Caki2 (cell line): ENCODE measurements at places on chromosomes 7 and 10.

DNA sequence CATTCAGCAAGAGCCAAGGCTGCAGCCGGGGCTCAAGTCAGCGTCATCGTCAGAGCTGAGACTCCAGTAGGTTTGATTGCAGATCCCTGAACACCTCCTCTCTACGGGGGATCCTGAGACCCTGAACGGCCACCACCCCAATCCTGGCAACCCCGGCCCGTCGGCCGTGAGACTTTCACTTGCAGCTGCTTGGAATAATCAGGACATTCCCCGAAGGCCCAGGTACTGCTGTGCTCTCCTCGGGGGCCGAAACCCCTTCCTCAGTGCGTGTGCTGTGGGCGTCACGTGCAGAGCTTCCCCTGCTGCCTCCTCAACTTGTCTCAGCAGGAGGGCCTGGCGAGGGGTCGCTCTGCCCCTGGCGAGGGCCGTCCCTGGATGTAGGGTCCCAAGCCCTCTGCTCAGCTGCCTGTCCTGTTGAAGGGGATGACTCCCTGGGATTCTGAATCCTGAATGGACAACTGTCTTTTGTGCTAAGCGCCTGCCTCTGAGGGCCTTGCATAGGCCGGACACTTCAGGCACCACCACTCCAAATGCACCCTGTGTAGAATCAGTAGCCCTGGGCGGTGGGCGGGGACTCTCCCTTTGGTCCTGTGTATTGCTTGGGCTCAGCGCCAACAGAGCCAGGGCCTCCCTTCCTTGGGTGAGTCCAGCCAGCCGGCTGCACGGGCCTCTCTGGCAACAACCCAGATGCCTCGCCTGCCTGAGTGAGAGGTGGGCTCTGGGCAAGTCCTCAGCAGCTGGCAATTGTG lies 63.8 kb upstream of the EBF3 start:
- DNase-seq: no peak

- DNase-seq: peak; percentile 85
Measured at GRCh38 chr7:116522247-116522646, 2.6 kb upstream of the CAV1 start.

- no peak for DNase-seq
Measured at GRCh38 chr7:139534966-139535651, 11.6 kb downstream of the CLEC2L start.

GRCh38 chr10:108787932-108788331 lies 1135.4 kb downstream of the XPNPEP1 start:
- no peak for DNase-seq

GRCh38 chr10:3782146-3782450 lies 2.9 kb downstream of the KLF6 start:
- DNase-seq: peak; percentile 73

DNA sequence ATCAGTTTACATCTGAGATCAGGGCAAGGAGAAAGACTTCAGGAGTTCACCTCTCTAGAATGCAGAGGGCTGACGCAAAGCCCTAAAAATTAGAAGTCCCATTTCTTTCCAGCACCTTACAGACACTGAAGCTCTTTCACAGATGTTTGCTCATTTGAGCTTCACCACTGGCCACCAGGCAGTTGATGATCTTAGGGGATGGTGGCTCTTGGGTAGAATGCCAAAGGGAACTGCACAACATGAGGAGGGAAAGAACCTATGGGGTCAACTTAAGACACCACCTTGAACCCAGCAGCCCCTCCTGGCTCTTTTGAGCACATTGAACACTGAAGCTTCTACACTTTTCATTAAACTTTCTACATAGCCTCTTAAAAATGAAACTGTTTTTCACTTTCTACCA lies 390.3 kb upstream of the CELF2 start:
- no peak for DNase-seq

- DNase-seq: no peak
Measured at GRCh38 chr7:106089647-106090046, 22.5 kb downstream of the SYPL1 start.

- DNase-seq: no peak
Measured at GRCh38 chr10:52143338-52143737, 170.7 kb upstream of the DKK1 start.

- no peak for DNase-seq
Measured at GRCh38 chr10:98675902-98676301, 229.2 kb upstream of the HPS1 start.

GRCh38 chr7:153567426-153567825 lies 484.8 kb upstream of the DPP6 start:
- DNase-seq: no peak

DNA sequence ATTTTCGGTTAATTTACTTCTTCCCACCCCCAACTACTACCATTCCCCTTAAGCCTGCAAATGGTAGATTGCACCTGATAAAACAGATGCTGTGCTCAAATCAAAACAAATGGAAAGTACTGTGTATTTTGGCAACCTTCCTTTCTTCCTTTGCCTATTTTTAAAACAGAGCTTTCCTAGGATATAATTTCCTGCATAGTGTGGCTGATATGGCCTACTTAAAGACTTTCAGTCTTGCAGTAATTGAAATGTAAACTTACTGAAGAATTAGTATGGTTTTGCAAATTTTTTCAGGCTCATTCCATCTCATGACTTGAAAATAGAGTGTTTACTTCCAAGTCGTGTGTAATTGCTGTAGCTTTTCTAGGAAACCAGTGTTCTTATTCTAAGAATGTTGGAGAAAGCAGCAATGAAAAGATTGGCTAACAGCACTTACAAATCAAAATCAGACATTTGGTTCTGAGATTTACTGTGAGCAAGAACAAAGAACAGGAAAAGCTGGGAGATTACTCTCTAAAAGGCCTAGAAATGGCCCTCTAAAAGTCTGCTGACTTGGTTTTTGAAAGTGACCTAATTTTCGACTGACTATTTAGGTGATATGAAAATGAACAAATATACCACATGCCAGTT lies 52.0 kb downstream of the REEP3 start:
- no peak for DNase-seq

GRCh38 chr7:75879771-75880184 lies 944 bp downstream of the RHBDD2 start:
- DNase-seq: no peak

DNA sequence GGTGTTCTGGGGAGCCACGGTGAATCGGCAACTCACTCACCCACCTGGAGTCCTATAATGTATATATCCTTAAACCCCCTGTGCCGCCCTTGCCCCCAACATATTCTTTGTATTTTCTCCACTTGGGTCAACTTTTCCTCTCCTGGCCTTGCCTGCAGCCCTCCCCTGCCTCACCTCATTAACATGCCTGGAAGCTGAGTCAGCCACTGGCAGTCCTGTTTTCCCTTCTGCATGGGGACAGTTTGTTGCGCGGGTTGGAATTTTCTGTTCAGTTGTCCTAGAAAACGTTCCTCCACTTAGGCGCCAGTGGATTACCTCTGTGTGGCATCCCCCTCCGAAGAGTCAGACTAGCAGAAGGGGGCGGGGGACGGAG lies 97.4 kb downstream of the C10orf105 start:
- peak; percentile 48 for DNase-seq

DNA sequence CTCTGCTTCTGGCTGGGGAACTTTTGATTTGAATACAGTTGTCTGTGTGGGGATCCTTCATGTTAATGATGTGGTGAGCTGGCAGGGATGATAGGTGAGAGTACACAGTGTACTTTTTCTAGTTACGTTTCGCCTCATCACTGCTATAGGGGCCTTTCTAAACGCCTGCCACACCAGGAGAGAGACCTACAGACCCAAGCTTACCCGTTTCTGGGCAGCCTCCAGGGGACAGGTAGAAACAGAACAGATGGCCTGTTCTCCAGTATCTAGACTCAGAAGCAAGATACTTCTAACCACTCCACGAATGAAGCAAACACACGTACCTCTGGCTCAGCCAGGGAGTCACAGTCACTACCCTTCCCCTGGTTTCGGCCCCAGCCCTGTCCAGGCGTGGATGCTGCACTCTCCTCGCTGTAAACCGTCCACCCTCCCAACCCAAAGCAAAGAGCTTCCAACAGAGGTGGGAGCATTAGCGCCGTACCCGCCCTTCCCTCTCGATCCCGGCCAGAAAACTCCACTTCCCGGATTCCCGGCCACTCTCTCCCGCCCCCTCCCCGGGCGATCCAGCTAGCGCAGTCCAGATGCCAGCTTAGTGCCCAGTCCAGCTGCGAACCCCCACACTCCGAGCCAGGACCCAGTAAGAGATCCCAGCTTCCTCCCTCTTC lies 1.2 kb downstream of the CCDC6 start:
- DNase-seq: peak; percentile 11

GRCh38 chr10:72319416-72320254 lies 35.1 kb downstream of the DNAJB12 start:
- peak; percentile 93 for DNase-seq

GRCh38 chr7:43785420-43785819 lies 26.9 kb downstream of the BLVRA start:
- DNase-seq: peak; percentile 39

DNA sequence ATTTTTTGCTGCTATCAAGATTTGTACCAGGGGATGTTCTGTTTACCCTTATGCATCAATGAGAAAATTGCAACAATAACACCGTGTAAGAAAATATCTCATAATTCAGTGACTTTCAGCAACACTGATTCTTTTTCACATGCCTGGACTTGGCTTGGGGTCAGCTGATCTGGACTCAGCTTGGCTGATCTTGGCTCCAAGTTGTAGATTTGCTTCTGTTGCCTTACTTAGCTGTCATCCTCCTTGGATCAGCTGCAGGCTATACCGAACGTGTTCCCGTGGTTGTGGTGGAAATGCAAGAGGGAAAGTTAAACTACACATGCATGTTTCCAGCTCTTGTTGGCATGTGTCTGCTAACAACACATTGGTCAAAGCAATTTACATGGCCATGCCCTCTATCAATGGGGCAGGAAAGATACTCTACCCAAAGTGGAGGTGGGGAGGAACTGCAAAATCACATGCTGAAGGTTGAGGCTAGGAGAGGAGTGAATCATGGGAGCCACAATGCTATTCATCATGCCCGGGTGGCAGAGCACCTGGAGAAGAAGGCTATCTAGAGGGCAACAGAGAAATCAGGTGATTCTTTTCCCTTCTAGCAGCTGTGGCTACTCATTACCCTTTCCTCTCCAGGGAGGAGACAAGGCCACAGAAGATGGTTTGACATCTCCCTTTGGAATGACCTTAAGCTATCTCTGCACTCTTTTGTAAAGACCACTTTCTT lies 1276.3 kb upstream of the AUTS2 start:
- DNase-seq: peak; percentile 54

GRCh38 chr10:52283174-52283573 lies 30.9 kb upstream of the DKK1 start:
- DNase-seq: no peak

GRCh38 chr7:39504963-39505362 lies 61.2 kb upstream of the YAE1 start:
- DNase-seq: peak; percentile 80

GRCh38 chr7:96989241-96989858 lies 16.0 kb upstream of the DLX6 start:
- no peak for DNase-seq

GRCh38 chr10:103917302-103918052 lies 507 bp downstream of the STN1 start:
- DNase-seq: no peak

GRCh38 chr10:34523017-34523767 lies 291.9 kb downstream of the PARD3 start:
- DNase-seq: no peak

DNA sequence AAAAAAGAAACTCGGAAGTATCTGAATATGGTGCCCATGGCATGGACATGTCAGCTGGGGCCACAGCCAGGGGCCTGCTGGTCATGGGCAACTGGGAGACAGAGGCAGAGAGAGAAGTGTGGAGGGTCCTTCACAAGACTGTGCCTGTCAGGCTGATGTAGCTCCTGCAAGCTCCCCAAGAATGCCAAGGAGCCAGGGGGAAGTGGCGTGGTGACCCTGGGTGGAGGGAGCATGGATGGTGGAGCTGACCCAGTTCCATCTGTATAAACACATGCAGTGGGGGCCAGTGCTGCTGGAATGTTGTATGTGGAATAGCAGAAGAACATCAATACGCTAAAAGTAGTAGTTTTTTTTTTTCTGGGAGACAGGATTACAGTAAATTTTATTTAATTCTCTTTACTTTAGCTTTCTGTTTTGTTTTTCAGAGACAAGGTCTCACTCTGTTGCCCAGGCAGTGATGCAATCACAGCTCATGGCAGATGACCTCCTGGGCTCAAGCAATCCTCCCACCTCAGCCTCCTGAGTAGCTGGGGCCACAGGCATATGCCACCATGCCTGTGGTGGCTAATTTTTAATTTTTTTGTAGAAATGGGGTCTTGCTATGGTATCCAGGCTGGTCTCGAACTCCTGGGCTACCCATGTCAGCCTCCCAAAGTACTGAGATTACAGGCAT lies 10.5 kb upstream of the ZMIZ2 start:
- DNase-seq: no peak

GRCh38 chr10:110007161-110007700 lies 553 bp upstream of the ADD3 start:
- peak; percentile 78 for DNase-seq

GRCh38 chr10:117360016-117360415 lies 15.2 kb downstream of the PDZD8 start:
- DNase-seq: peak; percentile 43

- DNase-seq: no peak
Measured at GRCh38 chr10:80542053-80542452, 4.4 kb downstream of the SH2D4B start.

GRCh38 chr7:131555552-131556052 lies 826 bp downstream of the PODXL start:
- no peak for DNase-seq
